ENCODE measurements at places on chromosomes 5 and 9.

DNA sequence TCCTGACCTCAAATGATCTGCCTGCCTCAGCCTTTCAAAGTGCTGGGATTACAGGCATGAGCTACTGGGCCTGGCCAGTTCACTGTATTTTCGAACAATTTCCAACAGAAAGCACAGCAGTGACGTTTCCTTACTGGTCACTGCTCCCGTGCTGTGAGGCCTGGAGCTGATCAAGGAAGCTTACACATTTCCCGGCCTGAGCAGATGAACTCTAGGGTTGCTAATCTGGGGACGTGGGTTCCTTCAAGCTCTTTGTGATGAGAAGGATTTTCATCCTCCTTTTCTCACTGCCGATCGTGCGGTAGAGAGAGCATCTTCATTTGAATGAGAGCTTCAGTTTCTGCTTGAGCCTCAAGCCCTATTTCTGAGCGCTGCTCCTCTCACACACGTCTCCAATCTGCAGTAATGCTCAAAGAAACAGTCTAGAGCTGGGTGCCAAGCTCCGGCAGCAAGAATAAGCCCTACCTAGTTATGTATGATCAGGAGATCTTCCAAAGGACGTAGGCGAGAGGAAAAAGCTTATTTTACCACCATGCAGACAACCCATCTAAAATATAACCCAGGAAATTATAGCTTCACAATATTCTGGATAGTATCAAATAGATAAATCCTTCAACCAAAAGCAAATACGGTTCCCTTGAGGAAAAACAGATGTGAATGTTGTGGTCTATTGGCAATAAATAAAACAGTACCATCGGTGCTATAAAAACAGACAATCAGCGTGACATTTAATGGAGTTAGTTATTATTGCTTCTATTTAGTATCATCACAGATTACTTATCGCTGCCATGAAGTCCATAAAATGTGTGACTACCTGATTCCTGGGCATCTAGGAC lies 7.3 kb upstream of the SPATA24 start:
- DNase-seq = no peak

DNA sequence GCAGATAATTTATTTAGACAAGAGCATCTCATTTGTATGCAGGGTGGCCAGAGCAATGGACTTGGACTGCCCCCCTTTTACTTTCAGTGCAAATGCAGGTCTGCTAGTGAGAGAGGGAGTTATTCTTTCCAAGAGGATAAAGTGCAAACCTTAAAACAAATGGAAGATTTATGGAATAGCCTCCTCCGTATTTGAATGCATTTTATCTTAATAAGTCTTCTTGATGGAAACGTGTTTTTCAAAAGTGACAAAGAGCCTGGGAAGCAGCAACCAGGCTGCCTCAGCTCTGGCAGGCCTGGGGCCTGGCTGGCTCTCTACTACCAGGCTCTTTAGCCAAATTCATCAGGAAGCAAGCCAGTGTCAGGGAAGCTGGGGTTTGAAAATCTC lies 6.8 kb downstream of the NR2F1 start:
- DNase-seq = no peak

GRCh38 chr9:31140316-31140715 lies 1244.1 kb upstream of the ACO1 start:
- no peak for DNase-seq

DNA sequence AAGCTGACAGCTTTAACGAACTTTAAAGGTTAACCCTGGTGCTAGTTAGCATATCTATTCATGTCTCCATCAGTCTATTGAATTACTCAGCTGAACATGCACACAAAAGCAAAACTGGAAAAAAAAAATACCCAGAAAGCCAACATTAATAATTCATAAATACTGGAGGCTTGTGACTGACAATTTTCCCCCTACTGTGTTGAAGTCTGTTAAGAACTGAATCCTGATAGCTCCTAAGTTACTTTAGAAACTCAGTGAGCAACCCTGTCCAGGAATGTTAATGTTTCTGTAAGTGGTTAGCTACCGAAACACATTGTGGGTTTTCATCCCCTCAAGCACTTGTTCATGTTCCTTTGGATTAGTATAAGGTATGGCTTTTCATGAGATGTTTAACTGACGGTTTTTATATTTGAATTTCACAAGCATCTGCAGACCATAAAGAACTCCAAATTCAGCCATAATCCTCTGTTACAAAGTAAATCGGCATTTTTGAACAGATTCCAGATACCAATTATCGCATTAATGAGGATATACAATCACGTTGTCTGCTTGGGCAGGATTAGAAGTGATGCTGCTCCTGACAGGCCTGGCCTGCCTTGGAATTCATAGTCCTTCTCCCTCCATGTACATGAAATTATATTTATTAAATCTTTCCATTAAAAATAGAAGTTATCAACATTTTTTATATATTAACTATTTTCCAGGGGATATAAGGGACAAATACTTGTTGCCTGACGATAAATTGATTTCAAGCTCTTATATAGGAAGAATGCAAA lies 331.2 kb downstream of the TLE4 start:
- no peak for DNase-seq

DNA sequence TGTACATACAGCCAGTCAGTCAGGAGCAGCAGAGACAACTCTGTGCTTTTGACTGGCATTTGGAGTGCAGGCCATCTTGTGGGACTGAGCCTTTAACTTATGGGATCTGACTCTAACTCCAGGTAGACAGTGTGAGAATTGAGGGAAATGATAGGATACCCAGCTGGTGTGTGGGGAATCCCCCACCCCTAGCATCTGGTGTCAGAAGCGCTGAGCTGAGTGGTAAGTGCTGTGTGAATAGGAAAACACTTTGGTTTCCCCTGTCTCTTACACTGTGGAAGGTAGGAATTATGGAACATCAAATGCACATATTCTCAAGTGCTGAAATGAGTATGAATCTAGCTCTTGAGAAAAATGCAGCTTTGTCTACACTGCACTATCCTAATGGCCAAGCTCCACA lies 43.9 kb downstream of the CCDC125 start:
- no peak for DNase-seq

DNA sequence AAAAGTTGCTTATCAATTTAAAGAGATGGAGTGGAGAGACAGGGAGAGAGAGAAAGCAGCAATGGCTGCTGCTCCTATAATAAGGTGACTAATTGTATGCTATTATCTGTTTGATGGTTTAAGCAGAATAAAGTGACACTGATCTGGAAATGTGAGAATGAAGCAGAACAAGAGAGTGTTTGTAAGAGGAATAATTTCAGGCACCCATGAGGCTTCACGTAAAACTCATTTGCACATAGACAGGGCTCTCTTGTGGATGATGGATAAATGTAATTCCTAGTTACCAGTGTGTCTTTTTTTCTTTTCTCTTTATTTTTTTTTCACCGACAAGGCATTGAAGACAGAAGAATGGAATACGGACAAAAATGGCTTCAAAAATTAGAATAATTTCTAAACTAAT lies 228.8 kb upstream of the TYRP1 start:
- DNase-seq = no peak

GRCh38 chr9:96852676-96853075 lies 1.6 kb downstream of the ZNF782 start:
- no peak for DNase-seq

DNA sequence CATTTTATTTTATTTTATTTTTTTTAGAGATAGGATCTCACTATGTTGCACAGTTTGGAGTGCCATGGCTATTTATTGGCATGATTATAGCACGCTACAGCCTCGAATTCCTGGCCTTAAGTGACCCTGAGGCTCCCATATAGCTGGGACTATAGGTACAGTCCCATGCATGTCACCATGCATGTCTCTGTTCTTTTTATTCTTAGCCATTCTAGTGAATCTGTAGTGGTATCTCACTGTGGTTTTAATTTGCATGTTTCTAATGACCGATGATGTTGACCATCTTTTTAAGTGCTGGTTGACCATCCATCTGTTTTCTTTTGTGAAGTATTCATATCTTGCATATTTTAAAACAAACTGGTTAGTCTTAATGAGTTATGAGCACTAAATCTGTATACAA lies 76.1 kb downstream of the SLC44A1 start:
- DNase-seq = no peak

DNA sequence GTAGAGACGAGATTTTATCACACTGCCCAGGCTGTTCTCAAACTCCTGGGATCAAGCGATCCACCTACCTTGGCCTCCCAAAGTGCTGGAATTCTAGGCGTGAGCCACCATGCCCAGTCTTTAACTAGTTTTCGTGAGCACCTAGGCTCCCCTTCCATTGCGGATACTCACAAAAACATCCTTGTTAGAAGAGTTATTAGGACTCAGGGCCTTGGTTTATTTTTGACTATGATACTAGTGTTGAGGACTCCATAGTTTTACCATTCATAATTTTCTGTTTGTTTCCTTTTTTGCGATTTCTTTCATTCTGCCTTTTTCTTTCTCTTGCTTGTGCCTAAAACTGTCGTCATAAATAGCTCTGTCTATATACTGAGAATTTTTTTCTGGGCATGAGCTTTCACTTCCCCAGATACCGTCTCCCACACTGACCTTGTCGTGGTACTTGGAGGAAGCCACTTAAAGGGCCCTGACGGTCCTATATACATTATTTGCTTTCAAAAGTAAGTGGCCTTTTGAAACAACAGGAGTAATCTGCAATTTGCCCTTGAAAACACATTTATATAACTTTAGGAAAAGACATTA lies 5.2 kb downstream of the F2R start:
- DNase-seq = no peak

GRCh38 chr9:120570296-120570695 lies 9.7 kb downstream of the CDK5RAP2 start:
- no peak for DNase-seq

DNA sequence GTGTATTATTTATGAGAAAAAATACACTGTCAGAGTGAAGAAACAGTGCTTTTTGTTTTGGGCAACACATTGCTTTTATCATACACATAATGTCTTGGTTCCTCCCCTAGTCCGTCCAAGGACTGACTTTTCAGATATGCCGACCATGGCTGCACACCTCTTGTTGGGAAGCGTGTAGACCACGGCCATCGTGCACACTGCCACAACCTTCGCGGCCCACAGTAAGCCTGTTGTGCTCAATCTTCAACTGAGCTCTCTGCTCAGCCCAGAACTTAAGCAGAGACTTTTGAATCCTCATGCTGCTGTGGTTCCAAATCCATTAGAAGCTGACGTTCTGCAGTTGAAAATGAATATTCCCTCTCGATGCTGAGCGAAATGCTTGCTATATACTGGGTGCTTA lies 157.6 kb upstream of the IRX2 start:
- peak; percentile 19 for DNase-seq

DNA sequence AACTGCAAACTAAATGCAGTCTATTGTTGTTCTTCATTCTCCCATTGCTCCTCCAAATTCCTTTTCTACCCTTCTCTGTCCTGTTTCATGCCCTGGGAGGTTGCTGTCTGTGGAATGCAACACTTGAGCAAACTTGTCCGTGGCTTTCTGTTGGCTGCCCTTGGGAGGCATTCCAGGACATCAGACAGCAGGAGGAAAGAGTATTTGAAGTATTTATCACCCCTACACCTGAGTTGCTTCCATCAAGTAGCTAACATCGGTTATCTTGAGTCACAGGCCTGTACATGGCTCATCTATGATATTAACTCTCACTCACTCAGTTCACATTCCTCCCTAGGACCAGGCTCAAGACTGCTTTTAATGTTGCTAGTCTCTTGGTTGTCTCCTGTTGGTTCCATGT lies 803.4 kb upstream of the CDH6 start:
- no peak for DNase-seq

DNA sequence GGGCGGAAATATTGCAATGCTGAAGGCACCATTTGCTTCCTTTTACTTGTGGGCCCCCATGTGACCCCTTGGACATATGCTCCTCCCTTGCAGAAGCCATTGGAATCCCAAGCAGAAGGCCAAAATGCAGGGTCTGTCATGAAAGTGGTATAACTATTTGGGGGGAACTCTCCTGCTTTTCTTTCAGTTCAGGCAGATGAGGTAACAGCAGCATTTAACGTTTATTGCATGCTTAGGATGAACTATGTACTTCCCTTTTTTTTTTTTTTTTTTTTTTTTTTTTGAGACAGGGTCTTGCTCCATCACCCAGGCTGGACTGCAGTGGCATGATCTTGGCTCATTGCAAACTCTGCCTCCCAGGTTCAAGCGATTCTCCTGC lies 7.8 kb downstream of the FOXI1 start:
- no peak for DNase-seq

GRCh38 chr5:14675865-14676300 lies 11.4 kb downstream of the OTULIN start:
- no peak for DNase-seq

DNA sequence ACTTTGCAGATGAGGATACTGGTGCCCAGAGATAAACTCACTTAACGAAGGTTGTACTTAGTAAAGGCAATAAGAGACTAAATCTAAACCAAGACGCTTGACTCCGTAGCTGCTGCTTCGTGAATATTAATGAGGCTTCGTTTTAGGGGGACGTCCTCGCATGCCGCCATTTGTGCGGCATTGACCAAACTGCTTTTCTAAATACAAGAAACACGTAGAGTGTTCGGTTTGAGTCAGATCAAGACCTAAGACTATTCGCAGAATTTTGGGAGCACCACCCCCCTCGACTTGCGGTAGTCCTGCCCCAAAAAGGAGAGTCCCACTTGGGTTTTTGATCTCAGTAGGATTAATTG lies 1.1 kb downstream of the NPM1 start:
- DNase-seq = no peak

DNA sequence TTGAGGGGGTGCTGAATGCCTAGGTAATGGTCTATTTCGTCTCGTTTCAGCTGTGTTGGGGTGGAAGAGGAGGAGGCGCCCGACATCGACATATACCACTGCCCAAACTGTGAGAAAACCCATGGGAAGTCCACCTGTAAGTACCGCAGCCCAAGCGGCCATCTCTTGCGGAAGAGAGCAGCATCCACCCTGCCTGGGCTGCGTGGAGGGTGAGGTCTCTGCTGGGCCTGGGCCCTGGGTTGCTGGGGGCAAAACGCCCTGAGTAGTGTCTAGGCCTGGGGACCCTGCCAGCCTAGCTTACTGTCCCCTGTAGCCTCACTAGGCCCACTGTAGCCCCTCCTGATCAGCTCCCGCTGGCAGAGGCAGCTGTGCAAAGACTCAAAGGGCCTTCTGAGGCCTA lies 53.5 kb downstream of the PHF2 start:
- DNase-seq = peak; percentile 48

DNA sequence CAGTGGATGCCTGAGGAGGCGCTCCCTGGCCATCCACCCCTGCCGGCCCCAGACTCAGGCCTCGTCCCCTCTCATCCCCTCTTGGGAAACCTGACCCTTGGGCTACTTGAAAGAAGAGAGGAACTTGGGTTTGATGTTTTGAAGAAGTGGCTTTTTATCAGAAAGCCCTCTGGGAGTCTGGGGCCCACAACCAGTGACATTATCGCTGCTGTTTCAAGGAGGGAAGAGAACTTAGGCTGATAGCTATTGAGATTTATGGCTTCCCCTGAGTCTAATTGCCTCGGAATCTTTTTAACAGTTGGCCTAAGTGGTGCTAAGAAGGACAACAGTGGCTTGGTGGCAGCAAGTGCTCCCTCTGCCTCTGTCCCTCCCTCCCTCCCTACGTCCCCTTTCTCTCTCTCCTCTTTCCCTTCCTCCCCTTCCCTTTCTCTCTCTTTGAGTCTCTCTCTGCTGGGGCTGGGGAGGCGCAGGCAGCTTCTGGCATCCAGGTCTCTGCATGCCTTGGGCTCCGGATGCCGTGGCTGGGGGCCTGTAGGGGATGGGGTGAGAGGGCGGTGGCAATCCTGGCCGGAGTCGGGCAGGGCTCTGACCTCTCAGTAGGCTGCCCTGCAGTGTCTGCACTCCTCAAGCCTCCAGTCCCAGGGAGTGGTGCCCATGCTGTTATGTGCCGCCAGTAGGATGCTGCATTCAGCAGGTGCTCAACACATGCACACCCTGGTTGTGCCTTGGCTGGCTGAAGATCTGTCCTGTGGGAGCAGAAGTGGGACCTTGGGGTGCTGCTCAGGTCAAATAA lies 49.6 kb upstream of the RXRA start:
- no peak for DNase-seq

- DNase-seq = no peak
These were observed 35.3 kb upstream of the JMY start for GRCh38 chr5:79200573-79201183.

GRCh38 chr5:172546196-172546595 lies 91.9 kb upstream of the SH3PXD2B start:
- DNase-seq = peak; percentile 16

Data from tibial artery (tissue), 4 donors.